Left cardiac atrium (tissue), 4 donors: ENCODE measurements at places on chromosomes 3 and 15. TPM values are rescaled to one million over a fixed set of nuclear protein-coding genes. Genes with fewer than 3 reads are reported as not detected.

- no peak for DNase-seq
Measured at GRCh38 chr3:24907106-24907505, 412.5 kb upstream of the THRB start.

DNA sequence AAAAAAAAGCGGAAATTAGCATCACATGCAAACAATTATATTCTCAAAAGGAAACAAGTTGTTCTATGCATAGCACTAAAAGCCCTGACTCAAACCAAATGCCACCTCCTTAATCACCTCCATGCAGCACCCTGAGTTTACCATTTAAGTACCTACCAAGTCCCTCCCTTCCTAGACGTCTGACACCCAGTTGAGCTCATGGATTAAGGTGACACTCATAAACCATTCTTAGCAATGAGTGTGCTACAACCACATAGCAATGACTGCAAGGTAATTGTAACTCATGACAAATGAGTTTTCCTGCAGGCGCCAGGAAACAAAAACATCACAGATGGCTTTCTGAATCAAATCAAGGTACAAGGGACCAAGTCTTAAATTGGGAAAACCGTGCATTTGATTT, 32.0 kb downstream of the WWTR1 start:
- no peak for DNase-seq

DNA sequence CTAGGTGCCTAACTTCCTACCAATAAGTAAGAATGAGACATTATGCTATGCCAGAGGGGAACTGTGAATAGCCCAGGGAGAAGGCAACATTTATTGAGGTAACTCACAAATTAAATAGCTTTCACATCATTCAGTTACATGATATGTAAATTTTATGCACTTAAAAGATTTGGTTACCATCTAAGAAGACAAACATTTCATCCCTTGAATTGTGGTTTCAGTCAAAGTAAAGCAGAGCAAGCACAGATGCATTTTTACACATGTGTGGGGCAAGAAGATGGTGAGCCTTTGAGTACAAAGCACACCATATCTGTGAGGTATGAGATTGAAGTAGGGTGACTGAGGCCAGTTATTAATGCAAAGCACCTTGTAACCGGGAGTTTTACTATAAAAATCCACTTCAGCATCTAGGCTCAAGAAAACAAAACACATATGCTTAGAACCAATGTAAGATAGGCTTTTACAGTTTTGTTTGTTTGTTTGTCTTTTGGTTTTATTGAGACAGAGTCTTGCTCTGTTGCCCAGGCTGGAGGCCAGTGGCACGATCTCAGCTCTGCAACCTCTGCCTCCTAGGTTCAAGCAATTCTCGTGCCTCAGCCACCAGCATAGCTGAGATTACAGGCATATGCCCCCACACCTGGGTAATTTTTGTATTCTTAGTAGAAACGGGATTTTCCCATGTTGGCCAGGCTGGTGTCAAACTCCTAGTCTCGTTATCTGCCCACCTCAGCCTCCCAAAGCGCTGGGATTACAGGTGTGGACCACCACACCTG, 3.5 kb downstream of the PLSCR2 start:
- no peak for DNase-seq

Gene SCN11A
- total RNA-seq = not detected

DNA sequence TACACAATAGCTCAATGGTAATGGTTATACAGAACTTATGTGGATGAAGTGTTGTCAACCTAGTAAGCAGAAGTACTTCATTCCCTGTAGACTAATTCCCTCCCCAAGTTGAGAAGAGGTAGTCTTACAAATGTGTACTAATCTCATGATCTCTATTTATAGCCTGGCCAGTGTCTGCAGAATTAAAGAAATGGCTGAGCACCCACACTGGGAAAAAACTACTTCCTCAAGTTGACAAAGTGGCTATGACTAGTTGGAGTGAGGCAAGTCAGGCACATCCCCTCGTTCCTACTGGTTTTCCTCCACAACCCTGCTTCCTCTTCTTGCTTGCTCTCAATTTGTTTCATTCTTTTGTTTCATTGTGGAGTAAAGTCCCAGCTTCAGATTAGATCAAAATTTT, 566.7 kb upstream of the ZNF717 start:
- DNase-seq = no peak

DNA sequence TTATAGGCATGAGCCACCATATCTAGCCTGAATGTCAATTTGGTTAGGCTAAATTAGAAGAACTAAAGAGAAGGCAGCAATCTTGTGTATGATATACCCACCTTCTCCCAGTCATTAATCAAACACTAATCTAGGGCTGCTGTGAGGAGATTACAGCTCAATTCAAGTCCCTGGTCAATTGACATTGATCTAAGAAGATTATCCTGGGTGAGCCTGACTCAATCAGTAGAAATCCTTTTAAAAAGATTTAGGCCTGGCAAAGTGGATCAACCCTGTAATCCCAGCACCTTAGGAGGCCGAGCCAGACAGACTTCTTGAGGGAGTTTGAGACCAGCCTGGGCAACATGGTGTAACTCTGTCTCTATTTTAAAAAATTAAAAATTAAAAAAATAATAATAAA, 2.5 kb upstream of the DNAH12 start:
- no peak for DNase-seq

- DNase-seq = no peak
Measured at GRCh38 chr3:123447749-123448517, 957 bp downstream of the ADCY5 start.

- DNase-seq = no peak
Measured at GRCh38 chr3:99134986-99135385, 233.5 kb upstream of the DCBLD2 start.

DNA sequence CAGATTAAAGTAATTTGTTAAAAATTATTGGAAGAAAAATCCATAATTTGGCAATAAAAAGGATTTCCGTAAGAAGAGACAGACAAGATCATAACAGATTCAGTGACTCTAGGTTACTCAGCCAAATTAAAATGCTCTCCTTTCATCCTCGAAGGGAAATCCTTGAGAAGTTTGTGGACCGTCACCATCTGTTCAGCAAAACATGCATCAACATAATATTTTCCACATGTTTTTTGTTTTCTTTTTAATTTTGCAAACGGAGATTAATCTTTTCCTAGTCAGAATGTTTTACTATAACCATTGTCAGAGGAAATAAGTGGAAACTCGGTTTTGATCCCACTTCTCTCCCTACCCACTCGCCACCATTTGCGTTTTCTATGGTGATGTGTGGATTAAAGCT, 128.3 kb downstream of the TMCO5A start:
- no peak for DNase-seq

GRCh38 chr15:45646220-45646619, 11.4 kb downstream of the SQOR start:
- DNase-seq = no peak

DNA sequence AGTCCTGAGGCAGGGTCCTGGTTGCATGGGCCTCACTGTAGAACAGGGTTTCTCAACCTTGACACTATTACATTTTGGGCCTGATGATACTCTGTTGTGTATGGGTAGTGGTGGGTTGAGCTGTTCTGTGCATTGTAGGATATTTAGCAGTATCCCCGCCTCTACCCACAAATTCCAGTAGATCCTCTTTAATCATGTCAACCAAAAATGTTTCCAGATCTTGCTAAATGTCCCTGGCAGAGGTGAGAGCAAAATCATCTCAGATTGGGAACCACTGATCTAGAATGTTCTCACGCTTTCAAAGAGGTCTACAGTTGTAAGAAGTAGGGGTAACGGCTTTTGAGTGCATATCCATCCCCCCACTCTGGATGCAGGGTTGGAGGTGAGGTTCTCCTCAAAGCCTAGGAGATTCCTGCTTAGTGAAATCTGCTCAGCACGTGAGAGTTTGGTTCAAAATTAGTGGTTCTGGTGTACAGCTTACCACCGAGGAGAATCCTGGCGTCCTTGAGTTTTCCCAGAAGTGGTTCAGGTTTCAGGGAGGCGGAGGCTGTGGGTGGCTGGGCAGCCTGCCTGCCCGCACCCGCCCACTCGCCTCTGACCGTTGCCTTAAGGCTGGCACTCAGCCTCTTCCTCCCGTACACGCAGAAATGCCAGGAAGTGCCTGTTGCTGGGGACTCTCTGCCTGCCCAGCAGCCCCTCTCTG, 5.3 kb downstream of the ACVR2B start:
- peak; percentile 64 for DNase-seq
